SK-N-SH (cell line): ENCODE measurements at places on chromosomes 12 and 14. TPM values are rescaled to one million over a fixed set of nuclear protein-coding genes. Genes with fewer than 3 reads are reported as not detected.

DNA sequence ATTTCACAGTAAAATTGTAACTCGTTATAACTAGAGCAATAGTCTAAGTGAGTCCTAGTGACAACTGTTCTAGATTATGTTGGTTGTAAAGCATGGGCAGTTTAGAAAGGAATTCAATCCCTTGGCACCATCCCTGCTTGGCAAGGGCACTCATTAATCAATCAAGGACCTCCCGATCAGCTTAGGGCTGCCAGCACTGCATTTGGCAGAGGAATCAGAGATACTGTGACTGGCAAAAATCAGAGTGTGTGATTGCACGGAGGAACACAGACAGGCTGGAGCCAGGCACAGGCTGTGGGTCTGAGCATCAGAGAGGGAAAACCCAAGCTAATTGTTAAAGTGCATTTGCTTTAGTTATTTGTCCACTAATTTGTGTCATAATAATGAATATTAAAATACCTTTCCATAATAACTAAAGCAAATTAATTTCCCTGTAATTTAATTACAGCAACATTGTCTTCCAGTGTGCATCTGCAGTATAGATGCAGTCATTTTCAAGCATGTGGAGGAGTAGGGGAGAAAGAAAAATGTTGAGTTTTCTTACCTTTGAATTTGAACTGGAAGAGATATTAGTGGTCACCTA lies 3.2 kb upstream of the EGLN3 start:
- H3K36me3 ChIP-seq: no peaks in the 10 kb centered on the region
- H3K27ac ChIP-seq: no peak overlapping the region
- no peak overlapping the region for H3K4me3 ChIP-seq
- H3K4me1 ChIP-seq: peaks cover 5% of the 10 kb centered on the region; the same call in 1 of the 2 replicates

DNA sequence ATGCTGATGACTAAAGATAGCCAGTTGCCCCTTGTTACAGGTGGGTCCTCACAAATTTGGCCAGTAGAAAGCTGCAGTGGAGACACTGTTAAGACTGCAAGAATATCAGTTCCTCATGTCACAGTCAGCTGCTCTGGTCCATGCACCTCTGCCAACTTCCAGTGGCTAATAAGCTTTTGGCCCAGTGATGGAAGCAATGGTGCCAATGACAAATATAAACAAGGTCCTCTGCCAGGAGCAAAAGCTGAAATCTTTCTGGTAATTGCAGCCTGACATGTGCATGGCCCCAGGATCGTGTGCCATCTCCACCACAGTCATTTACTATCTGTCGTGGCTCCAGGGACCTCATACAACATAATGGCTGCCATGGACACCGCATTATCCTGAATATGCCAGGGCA lies 85.4 kb upstream of the TMEM260 start:
- no peak for DNase-seq
- no peaks in the 10 kb centered on the region for H3K36me3 ChIP-seq
- no peak overlapping the region for H3K4me3 ChIP-seq
- no peak overlapping the region for H3K27ac ChIP-seq

DNA sequence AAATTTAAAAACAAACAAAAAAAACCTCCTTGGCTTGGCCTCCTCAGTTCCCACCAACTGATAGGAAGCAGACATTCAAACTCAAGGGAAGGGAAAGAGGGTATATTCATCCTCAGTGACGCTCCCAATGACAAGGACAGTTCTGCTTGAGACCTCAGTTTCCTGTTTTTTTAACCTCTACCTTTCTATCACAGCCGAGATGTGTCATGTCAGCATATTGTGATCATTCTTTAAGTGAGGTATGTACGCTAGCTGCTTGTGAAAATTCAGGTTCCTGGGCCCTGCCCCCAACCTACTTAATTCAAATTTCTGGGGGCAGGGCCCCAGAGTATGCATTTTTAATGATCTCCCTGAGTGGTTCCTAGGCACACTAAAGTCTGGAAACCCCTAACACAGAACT lies 611.9 kb upstream of the TBX3 start:
- no peak overlapping the region for H3K4me3 ChIP-seq
- DNase-seq: no peak
- no peak overlapping the region for H3K27ac ChIP-seq
- no peaks in the 10 kb centered on the region for H3K36me3 ChIP-seq

DNA sequence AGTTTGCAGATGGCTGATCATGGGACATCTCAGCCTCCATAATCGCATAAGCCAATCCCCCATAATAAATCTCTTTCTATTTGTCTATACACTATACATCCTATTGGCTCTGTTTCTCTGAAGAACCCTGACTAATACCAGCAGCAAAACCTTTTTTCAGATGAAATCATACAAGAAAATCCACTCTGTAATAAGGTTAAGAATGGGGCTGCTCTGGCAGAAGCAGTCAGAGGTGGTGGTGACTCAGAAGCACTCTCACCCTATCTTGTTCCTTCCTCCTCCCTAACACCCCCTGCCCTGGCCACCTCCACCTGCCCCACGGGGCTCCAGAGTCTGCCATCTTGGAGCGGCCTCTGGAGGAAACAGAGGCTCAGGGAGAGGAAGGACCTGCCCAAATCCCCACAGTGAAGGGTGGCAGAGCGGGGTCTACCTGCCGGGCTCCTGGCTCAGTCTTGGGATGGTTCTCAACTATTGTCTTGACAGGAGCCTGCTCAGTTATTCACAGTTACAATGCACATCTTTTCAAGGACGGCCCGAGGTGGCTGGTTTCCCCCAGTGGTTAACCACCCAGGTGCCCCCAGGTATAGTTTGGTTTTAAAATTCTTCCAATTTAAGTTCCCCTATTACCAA lies 109.3 kb upstream of the EVL start:
- DNase-seq: no peak
- no peak overlapping the region for H3K27ac ChIP-seq
- H3K4me3 ChIP-seq: no peak overlapping the region
- H3K36me3 ChIP-seq: no peaks in the 10 kb centered on the region
- H3K27me3 ChIP-seq: no peaks in the 10 kb centered on the region

DNA sequence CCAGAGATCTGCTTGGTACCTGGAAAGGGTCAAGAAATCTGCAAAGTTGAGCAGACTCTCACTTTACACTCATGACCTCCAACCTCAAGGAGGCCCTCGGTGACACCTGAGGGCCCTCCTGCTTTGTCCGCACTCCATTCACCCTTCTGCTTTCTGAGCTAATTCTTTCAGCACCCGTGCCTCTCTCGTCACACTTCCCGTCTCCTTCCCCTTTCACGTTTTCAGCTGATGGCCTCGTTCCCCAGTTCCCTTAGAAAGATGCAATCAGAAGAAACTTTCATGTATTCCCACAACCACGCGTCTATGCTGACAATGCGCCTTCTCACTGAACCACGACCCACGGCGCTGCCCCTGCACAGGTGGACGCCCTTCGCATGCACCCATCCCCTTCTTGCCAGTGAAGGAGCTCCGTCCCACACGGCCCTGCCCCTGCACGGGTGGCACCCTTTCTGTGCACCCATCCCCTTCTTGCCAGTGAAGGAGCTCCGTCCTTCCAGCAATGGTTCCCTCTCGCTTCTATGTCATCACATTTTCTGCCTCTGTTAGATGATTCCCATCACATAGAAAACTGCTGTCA lies 340.1 kb upstream of the FKBP4 start:
- no peak overlapping the region for H3K27ac ChIP-seq
- H3K36me3 ChIP-seq: no peaks in the 10 kb centered on the region
- H3K4me3 ChIP-seq: no peak overlapping the region
- no peaks in the 10 kb centered on the region for H3K4me1 ChIP-seq

GRCh38 chr12:121476477-121476876 lies 76.6 kb downstream of the RNF34 start:
- H3K27ac ChIP-seq: no peak overlapping the region
- no peaks in the 10 kb centered on the region for H3K27me3 ChIP-seq
- no peaks in the 10 kb centered on the region for H3K36me3 ChIP-seq
- no peak for DNase-seq
- H3K4me1 ChIP-seq: peaks cover under 1% of the 10 kb centered on the region; the same call in 1 of the 2 replicates

DNA sequence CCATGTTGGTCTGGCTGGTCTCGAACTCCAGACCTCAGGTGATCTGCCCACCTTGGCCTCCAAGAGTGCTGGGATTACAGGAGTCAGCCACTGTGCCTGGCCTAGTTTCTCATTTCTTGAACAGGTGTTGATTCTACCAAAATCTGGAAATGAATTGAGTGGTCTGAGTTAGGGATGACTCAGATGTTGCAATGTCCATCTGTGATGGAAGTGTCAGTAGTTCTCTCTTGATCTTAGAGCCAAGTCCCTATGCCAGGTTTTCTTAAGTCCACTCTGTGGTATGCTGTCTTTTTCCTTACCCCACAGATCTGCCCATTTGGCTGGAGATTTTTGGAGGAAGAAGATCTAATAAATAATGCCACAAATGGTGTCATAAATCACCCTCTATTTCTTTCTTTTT lies 12.6 kb downstream of the SNAPC1 start:
- no peak overlapping the region for H3K27ac ChIP-seq
- no peak for DNase-seq
- H3K4me1 ChIP-seq: no peaks in the 10 kb centered on the region
- H3K27me3 ChIP-seq: no peaks in the 10 kb centered on the region
- H3K4me3 ChIP-seq: no peak overlapping the region

DNA sequence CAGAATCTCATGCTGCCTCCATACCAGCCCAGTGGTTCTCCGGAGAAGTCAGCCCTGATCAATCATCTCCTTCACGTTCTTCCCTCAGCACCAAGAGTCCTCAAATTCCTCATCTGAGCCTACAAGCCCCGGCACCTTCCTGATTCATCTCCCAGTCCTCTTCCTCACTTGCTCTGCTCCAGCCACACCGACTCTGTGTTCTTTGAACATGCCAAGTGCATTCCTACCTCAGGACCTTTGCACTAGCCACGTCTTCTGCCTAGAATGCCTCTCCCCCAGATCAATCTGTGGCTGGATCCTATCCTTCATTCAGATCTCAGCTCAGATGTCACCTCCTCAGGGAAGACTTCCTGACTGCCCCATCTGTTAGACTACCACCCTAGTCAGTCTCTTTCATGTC lies 4.7 kb downstream of the RILPL1 start:
- no peaks in the 10 kb centered on the region for H3K27me3 ChIP-seq
- no peak overlapping the region for H3K4me3 ChIP-seq
- no peak overlapping the region for H3K27ac ChIP-seq

GRCh38 chr12:12954878-12955625 lies 3.1 kb upstream of the GPRC5D start:
- H3K27me3 ChIP-seq: no peaks in the 10 kb centered on the region
- no peak for DNase-seq
- H3K27ac ChIP-seq: no peak overlapping the region
- no peaks in the 10 kb centered on the region for H3K36me3 ChIP-seq
- no peaks in the 10 kb centered on the region for H3K4me1 ChIP-seq

Gene NABP2
- polyA plus RNA-seq: 49.3 and 52.3 TPM in 2 replicates

Gene GZMH
- not detected in 2 replicates for polyA plus RNA-seq
